Peyer's patch (tissue), 4 donors: ENCODE measurements at places on chromosomes 16 and 17. TPM values are rescaled to one million over a fixed set of nuclear protein-coding genes. Genes with fewer than 3 reads are reported as not detected.

The PTX4 gene
- not detected for total RNA-seq

DNA sequence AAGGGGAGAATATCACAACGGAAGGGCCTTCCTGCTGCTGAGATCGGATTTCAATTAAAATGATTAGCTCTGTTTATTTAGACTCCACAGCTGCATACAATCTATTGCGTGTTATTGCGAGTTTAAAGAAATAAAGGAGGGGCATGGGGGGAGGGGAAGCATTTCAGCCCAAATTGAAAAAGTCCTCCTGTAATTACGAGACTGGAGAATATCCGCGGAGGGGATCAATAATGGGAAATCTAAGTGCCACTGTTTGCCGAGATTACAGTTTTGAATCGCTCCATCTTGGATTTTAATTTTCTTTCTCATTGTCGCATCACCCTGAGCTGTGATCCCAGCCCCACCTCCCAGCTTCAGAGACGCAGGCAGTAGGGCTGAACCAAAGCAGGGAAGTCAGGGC is 15.7 kb upstream of the RPL38 start:
- no peaks in the 10 kb centered on the region for H3K27me3 ChIP-seq
- H3K36me3 ChIP-seq = no peaks in the 10 kb centered on the region
- DNase-seq = no peak

DNA sequence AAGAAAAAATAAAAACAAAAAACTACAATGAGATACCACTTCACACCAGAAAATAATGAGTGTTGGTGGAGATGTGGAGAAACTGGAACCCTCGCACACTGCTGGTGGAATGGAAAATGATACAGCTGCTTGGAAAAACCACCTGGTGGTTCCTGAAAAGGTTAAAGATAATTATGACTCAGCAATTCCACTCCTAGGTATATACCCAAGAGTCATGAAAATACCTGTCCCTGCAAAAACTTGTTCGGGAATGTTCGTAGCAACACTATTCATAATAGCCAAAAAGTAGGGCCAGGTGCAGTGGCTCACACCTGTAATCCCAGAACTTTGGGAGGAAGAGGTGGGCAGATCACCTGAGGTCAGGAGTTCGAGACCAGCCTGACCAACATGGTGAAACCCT is 8.1 kb upstream of the ITGAE start:
- DNase-seq = no peak
- no peak overlapping the region for H3K4me3 ChIP-seq
- no peaks in the 10 kb centered on the region for H3K27me3 ChIP-seq
- H3K36me3 ChIP-seq = peaks cover 75% of the 10 kb centered on the region

DNA sequence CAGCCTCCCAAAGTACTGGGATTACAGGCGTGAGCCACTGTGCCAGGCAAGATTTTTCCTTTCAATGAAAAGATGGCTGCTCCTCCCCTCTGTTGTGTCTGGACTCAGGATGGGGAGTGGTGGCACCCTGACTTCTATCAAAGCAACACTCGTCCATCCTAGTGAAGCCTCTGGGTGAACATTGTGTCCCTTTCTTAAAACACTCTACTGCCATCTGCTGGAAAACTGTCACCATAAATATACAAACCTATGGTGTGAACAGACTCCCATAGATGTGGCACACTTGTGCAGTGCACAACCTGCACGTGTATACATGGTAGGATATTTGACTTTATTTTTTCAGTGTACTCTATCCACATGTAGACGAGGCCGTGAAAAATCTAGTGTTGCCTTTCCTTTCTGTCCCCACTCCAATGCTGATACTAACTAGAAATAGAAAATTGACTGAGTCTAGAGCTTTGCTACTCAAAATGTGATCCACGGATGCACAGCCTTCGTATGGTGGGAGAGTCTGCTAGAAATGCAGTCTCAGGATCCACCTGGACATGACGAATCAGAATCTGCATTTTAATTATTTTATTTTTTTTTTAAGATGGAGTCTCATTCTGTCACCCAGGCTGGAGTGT is 55.9 kb upstream of the PLCG2 start:
- DNase-seq = no peak
- H3K4me1 ChIP-seq = no peaks in the 10 kb centered on the region
- H3K27me3 ChIP-seq = no peaks in the 10 kb centered on the region

DNA sequence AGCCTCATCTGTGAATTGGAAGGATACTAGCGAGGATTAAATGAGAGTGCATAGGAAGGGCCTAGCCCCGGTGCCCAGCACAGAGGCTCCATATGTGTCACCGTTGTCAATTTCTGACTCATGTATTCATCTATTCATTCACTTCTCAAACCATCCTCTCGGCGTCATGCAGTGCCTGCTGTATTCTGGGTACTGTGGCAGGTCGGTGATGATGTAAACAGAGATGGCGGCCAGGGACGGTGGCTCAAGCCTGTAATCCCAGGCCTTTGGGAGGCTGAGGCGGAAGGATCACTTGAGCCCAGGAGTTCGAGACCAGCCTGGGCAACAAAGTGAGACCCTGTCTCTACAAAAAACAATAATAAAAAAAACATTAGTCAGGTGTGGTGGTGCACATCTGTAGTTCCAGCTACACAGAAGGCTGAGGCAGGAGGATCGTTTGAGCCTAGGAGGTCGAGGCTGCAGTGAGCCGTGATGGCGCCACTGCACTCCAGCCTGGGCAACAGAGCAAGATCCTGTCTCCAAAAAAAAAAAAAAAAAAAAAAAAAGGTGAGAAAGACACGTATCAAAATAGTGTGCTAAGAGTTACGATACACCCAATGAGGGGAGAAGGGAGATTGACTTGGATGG is 4.3 kb upstream of the PPP1R1B start:
- H3K27me3 ChIP-seq = no peaks in the 10 kb centered on the region
- no peaks in the 10 kb centered on the region for H3K36me3 ChIP-seq
- H3K4me1 ChIP-seq = peaks cover 3% of the 10 kb centered on the region
- peak overlapping the region; percentile 36 for H3K4me3 ChIP-seq

DNA sequence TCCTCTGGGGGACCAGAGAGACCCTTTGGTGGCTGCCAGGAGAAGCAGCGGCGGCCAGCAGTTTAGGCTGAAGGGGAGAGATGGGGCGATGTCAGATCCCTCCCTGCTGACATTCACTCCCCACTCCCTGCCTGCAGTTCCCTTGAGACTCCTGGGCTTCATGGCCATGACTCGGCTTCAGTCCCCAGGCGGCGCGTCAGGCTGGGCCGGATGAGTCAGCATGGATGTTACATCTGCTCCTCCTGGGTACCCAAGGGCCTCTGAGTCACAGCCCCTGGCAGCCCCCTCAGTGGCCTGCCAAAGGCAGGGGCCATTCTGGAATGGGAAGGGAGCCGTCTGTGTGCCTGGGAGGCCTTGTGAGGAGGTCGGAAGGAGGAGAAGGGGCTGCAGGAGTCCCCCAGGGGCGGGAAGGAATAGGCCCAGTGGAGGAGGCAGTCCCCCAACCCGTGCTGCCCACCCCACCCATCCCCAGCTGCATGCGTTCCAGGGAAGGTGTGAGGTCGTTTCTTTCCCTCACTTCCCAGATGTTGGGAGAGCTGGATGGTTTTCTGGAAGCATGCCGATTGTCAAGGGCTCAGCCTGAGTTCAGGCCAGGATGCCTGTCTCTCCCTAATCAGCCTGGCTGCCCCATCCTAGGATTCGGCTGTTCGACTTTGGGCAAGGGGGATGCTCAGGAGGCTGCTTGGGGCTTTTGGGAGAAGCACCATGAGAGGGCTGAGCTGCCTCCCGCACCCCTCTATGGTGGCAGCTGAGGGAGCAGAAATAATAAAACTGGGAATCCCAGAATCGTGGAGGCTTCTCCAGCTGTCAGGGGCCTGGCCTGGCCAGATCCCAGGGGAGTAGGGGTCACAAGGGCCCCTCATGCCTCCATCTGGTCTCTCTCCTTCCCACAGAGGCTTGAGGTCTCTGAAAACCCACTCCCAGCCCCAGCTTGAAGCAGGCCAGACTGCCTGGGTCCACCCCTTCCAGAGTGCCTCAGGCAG is 9.7 kb downstream of the RHBDL3 start:
- no peaks in the 10 kb centered on the region for H3K36me3 ChIP-seq
- no peak overlapping the region for H3K27ac ChIP-seq
- no peak for DNase-seq

DNA sequence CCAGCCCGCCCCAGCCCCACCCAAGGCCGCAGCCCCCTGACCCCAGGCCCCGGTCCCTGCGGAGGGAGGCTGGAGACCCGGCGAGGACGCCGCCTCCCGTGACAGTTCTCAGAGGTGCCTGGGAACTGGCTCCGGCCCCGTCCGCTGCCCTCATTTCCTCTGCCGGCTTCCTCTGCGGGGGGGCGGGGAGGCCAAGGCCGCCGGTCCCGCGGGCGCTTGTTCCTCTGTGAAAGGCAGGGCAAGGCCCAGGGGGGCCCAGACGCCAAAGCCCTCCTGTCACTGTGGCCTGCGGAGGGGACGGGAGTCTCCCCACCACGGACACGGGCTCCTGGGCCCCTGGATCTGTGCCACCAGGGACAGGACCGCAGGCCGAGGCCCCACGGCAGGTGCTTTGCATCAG is 5.0 kb upstream of the PVALEF start:
- no peaks in the 10 kb centered on the region for H3K36me3 ChIP-seq
- peak overlapping the region; percentile 58 for H3K27ac ChIP-seq
- H3K27me3 ChIP-seq = no peaks in the 10 kb centered on the region
- DNase-seq = no peak
- H3K4me1 ChIP-seq = peaks cover 4% of the 10 kb centered on the region
- peak overlapping the region; percentile 20 for H3K4me3 ChIP-seq
